Activated CD8-positive, alpha-beta memory T cell treated with anti-CD3 and anti-CD28 coated beads for 48 hours (primary cell): ENCODE measurements at places on chromosomes 4 and X.

DNA sequence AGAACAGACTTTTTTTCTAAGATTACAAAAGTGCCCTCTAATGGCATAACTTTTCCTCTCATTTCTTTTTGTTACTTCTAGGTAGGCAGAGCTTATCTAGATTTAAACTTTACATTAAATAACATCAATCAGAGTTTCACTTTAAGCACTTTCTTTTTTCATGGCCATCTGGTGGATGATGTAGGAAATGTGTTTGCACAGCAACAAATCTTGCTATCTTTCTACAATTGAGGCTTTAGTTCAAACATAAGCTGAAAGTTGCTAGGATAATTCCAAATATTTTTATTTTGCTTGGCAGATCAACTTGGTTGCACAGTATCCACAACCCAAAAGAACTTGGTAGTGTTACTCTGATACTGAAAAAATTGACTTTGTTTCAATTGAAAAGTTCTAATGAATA lies 22.0 kb downstream of the NDNF start:
- no peak for DNase-seq

DNA sequence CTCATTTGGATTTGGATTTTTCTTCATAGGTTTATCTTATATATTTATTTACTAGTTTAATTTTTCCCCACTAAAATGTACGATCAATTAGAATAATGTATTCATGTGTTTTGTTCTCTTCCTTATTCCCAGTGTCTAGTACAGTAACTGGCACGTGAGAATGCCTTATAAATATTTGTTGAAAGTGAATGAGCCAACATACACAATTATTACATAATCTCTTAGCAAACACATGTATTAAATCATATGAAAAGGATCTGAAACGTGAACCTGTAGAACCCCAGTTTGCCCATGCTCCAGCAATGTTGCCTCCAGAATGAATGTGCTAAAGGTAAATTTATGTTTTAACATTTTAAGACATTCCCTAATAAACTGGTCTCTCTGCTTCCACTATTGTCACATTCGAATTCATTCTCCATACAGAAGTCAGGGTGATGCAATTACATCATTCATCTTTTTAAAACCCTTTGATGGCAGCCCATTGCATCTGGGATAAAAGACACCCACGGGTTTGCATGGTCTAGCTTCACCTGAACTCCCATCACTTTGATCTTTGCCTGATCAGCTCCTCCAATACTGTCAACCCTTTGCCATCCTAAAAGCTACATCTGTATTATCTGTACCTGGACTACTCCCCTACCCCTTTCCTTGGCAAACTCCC lies 30.7 kb upstream of the AREG start:
- DNase-seq: no peak

DNA sequence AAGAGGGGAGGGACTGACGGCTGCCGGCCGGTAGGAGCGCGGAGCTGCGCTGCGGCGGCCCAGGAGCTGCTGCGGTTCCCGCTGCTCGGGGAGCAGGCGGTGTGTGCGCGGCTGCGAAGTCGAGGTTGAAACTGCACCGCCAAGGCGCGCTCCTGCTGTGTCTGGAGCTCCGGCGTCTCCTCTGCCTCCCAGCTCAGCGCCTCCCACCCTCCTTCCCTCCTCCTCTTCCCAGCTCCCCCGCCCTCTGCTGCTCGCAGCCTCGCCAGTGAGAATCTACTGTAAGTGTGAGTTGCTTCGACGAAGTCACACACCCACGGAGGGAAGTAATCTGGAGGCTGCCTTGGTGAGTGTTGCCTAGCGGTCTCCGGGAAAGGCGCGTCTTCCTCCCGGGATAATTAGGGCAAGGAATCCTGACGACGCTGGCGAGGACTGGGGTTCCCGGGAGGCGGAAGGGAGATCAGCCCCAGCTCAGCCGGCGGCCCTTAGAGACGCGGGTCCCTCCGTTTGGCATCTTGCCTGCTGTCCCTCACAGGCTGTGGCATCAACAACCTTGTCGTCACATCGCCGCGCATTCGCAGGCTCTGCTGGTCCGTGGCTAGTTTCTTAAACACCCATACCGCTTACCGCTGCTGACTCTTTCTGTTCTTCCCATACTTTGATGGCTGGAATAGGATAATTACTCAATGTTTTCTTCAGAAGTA lies at the start of gene EPHA5:
EPHA5 (minus strand) TSS at position 159 of the 701 bp plus-strand sequence. CDS start 747 bp downstream, outside the sequence.
- DNase-seq: no peak

- no peak for DNase-seq
Measured at GRCh38 chr4:26346203-26346620, 25.4 kb downstream of the RBPJ start.

DNA sequence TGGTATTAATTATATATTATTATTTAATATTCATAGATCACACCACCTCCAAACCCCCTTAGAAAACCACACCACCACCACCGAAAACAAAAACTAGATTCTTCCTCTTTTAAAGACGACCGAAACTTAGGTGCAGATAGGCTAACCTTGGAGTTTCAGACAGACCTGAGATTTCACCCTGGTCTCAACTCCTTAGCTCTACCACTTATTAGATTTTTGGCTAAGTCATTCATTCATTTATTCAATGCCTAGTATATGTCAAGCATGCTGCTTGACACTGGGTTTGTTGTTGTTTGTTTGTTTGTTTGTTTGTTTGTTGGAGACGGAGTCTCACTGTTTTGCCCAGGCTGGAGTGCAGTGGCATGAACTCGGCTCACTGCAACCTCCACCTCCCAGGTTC lies 9.5 kb upstream of the BMP2K start:
- DNase-seq: no peak

DNA sequence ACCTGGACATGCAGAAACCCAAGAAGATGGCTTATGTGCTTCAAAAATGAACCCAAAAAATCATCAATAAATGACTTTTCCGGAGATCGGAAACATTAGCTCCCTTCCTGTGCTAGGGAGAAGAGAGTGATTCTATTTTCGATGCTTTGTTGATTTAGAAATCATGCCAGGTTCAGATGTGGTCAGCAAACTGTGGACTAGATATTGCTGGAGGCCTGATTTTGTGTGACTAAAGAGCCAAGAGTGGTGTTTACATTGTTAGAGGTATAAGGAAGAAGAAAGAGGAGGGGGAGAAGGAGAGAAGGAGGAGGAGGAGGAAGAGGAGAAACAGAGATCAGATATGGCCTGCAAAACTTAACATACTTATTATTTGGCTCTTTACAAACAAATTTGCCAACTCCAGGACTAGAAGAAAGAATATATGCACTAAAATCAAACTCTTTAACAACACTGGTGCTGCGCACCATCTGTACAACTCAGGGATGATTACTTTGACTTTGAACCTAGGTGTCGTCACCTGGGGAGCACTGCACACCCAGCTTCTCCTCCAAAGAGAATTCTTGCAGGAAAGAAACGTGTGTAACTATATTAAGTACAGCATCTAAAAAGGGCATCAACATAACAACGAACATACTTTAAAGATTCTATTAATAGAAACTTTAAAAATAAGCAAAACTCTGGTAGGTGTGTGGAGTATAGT lies 664.9 kb upstream of the LCORL start:
- DNase-seq: no peak

DNA sequence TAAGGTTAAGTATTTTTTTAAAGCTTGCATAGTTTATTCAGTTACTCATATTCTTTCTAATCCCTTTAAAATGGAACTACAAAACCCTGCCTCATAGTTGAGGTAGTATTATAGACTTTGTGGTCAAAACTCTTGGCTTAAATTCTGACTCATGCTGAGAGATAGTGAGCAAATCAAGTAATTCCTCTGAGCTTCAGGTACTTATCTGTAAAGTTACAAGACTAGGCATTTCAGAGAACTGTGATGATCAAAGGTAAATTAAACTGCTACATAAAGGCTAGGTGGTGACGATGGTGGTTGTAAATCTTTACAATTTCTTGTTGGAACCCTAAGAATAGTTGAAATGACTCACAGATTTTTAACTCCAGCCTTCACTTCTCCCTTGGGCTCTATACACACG lies 3.2 kb upstream of the CLOCK start:
- no peak for DNase-seq

- no peak for DNase-seq
Measured at GRCh38 chr4:184016759-184017668, 111.9 kb downstream of the STOX2 start.
